ENCODE measurements at places on chromosomes 2 and 18. TPM values are rescaled to one million over a fixed set of nuclear protein-coding genes. Genes with fewer than 3 reads are reported as not detected.

LIMS4 gene
- 0.29 TPM for polyA plus RNA-seq

PJVK gene
- polyA plus RNA-seq = 0.56 TPM

GCG gene
- polyA plus RNA-seq = not detected

SLC30A3 gene
- 0.09 TPM for polyA plus RNA-seq

MAL gene
- not detected for polyA plus RNA-seq

PKP4 gene
- 35.9 TPM for polyA plus RNA-seq

SULT1C4 gene
- polyA plus RNA-seq = not detected

HOXD4 gene
- polyA plus RNA-seq = not detected

GKN2 gene
- polyA plus RNA-seq = not detected

DNA sequence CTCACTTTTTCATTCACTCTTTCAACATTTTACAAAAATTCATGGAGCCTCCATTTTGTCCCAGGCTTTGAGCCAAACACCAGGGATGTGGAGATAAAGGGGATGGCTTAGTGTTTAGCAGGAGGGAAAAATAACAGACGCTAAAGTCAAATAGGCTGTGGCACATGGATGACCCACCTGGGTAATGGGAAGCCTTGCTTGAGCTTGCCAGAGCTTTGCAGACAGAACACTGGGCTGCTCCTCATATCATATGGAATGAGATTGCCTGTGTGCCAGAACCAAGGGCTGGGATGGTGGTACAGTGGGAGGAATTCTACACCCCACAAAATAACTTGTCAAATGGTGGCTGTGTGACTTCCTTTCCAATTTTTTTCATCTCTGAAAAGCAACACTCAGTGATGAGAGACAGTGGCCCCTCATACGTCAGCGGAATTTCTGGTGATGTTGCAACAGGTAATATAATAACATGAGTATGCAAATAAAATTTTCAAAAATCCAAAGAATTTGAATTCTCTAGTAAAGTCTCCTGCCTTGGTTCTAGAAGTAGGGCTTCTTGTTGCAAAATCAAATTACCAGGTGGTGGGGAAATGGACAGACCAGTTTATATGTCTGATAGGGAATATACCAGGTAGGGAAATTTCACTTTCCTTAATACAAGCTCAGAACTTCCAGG, 252.9 kb downstream of the CLIP4 start:
- DNase-seq = no peak

DNA sequence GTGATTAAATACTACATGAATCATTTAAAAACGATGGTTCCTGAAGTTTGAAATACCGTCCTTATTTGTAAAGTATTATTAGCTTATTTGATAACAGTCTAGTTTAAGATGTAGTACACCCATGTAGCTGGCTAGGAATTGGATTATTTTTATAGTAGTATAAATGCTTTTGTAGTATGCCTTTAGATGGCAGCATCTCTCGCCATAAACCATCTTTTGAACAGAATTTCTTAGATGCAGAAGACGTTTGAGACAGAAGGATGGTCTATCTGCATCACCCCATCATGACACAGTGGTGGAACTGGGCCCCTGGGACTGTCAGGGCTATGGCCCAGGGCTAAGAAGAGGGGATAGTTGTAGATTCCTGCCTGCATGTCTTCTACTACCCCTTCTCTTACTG, 152.7 kb downstream of the WDSUB1 start:
- DNase-seq = no peak

DNA sequence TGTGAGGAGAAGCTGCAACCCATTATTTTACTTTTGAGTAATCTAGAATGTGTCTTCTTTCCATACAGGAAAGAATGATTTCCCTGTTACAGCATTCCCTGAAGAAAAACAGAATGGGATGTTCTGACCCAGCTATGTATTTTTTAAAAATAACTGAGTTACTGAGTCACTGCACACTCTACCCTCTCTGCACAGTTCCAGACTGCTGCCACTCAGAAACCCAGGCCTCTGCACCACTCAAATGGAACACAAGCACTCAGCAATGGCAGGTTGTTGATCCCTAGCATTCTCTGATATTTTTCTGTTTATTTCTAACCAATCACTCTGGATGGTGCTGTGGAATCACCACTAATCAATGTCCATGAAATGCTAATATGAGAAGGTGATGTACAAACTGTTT, 1300.0 kb upstream of the FAM98A start:
- no peak for DNase-seq

GRCh38 chr2:117957616-117958015, 56.3 kb downstream of the CCDC93 start:
- peak; percentile 39 for DNase-seq

- no peak for DNase-seq
Measured at GRCh38 chr2:168633895-168634294, 168.5 kb upstream of the NOSTRIN start.

DNA sequence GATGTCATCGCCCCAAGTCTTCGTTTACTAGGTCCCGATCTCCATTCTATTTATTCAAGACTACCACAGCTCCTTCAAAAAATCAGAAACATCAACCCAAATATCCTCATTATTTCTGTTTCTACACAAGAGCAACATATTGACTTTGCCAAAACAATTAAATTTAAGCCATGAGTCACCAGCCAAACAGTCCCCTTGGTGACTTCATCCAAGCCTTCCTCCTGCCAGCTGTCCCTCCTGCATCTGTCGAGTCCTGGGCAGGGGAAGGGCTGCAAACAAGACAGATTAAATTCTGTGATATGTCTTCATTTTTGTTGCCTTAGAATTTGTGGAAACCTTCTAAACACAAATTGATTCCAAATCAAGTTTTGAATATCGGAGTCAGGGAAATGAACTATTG, 110.3 kb downstream of the SP3 start:
- peak; percentile 8 for DNase-seq

DNA sequence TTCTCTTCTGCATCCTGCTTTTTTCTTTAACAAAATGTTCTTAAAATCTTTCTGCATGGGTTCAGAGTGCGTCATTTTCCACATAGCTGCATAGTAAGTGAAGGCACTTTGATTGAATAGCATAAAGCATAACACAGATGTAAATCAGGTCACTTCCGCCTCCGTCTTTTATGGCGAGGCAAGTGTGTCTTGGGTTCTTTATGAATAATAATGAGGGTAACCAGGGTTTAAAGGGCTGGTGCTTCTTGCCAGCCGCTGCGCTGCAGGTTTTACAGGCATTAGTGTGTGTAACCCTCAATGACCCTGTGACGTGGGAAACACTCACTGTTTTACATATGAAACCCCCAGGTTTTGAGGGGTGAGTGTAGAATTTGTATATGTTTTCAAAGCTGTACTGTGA, 164.2 kb downstream of the MYT1L start:
- no peak for DNase-seq

- no peak for DNase-seq
Measured at GRCh38 chr2:29184531-29184930, 69.3 kb downstream of the CLIP4 start.

DNA sequence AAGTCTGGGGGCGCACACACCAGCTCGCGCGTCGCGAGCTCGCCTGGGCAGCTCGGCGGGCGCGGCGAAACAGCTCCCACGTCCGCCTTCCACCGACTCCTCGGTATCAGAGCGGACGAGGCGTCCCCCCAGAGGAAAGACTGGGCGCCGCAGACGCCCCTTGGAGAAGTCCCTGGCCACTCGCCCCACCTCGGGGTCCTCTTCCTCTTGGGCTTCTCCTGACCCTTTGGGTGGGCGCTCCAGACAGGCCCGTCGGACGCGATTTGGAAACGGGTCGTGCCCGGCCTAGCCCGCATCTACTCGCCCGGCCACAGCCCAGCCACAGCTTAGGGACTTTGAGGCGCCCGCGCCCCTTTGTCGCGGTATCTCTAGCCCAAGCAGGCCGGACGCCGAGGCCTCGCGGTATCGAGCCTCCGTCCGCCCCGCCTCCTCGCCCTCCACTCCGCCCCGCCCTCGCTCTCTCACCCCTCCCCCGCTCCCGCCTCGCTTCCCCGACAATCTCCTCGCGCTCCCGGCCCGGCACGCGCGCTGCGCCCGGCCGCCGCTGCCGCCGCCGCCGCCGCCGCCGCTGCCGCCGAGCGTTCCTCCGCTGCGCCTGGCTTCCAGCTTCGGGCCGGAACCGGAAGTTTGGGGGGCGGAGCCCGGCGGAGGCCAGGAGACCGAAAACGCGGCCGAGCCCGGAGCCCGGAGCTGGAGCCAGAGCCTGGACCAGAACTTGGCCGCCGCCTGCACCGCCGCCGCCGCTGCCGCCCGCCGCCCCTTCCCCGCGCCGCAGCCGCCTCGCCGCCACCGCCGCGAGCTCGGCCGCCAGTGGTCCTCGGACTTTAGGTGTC, 749 bp upstream of the ACVR2A start:
- DNase-seq = peak; percentile 87

DNA sequence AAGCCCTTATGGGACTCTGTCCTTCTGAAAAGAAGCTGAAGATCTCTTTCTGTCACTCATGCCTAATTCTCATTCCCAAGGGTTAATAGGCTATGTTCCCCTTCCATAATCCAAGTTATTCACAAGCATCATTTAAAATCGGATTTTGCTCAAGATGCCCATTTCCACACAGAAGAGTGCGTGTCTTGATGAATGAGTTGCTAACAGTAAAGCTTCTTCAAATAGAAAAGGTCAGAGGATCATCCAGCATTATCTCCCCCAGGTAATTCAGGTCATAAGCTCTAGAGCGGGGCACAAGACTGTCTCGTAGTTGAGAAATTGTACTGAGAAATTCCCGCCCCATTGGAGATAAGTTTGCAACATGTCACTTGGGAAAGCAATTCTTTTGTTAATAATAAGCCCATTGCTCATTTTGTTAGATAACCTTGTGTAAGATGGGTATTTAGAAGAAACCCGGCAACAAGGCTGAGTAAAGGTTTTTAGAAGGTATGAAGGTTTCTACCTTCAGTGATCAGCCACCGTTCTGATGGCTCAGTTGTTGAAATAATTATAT, 290.7 kb upstream of the EPAS1 start:
- no peak for DNase-seq

DNA sequence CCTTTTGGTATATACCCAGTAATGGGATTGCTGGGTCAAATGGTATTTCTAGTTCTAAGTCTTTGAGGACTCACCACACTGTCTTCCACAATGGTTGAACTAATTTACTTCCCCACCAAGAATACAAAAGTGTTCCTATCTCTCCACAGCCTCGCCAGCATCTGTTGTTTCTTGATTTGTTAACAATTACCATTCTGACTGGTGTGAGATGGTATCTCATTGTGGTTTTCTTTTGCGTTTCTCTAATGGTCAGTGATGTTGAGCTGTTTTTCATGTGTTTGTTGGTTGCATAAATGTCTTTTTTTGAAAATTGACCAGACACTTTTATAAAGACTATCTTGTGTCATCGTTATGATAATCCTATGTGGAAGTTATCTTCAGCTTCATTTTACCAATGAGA, 16.0 kb upstream of the ATP8B1 start:
- DNase-seq = no peak

- DNase-seq = peak; percentile 17
Measured at GRCh38 chr2:44005846-44006245, 10.1 kb upstream of the LRPPRC start.

DNA sequence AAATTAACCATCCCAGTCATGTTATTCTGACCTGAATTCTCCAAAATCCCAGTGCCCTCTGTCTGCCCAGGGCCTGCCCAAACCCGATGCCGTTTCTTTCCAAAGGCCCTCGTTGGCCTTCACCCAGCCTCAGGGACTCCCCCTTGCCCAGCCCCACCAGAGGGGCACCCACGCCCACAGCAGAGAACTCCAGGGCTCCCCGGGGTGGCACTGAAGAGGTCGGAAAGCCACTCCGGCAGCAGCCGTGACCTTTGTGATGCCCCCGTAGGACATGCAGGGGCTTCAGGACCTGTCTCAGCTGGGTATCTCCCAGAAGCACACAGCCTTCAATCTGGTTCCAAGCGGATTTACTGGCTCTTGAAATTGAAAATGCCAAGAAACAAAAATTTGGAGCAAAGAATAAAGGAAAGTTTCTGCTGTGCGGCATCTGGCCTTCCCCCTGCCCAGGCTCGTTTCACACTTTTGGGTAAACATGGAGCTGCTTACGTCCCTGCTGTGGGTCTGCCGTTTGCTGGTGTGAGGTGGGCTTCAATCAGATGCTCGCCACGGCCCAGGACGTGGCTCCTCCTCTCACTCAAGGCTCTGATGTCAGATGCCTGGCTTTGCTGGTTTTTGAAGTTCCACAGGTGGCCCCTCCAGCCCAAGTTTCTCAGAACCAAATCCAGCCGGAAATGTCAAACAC, 101.3 kb downstream of the TPO start:
- DNase-seq = no peak

DNA sequence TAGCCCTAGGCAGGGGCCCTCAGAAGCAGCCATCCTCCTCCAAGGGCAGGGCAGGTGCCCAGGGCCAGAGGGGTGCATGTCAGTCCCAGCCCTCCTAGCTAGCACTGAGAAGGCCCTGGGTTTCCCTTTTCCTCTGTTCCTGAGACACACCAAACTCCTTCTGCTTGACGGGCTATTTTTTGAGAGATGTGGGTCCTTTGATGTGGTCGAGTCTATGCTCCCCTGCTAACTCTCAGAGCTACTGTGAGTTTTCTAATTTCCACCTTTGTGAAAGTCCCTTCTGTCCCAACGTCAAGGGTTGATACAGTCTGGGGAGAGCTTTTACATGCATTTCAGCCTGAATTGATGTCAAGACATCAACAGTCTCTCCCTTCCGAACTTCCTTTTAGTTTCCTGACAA, 51.4 kb downstream of the TRPM8 start:
- DNase-seq = no peak

GRCh38 chr18:9506046-9506792, 30.9 kb downstream of the RALBP1 start:
- DNase-seq = no peak

- DNase-seq = no peak
Measured at GRCh38 chr2:24903161-24904103, 16.6 kb downstream of the ADCY3 start.

DNA sequence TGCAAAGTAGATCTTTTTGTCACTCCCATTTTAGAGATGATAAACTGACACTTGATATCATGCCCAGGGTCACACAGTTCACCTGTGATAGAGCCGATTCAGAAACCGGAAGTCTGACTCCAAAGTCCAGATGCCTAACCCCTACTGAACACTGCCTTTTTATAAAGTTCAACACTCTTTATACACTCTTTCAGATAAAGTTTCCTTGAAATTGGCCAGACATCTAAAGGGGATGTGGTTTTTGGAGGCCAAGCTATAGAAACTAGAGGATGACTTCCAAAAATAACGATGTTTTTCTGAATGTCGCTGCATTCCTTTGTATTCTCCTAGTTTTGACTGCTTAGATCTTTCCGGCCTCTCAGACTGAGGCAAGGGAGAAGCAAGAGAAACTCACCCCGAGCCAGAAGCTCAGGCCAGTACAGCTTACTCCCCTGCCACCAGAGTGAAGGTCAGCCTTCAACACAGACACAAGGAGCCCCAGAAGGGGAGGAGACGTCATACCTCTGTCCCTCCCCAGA, 61.8 kb downstream of the NRP2 start:
- DNase-seq = no peak

DNA sequence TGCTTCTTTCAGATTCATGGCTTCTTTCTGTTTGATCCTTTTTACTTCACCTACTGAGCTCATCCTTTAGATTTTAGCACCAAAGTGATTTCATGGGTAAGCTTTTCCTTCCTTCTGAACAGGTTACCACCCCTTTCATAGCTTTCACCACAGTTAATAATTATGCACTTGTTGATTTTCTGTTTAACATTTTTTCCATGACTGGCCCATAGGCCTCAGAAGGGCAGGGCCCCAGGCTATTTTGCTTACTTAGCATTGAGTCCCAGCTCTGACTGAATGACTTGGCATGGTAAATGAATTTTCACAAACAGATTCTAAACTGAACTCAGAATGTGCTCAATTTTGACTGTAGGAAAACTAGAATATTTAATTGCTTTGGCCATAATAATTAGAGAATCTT, 177.0 kb downstream of the GCA start:
- DNase-seq = no peak

- DNase-seq = no peak
Measured at GRCh38 chr2:5766056-5766455, 73.9 kb downstream of the SOX11 start.
